ENCODE measurements at places on chromosomes 7 and 10.

DNA sequence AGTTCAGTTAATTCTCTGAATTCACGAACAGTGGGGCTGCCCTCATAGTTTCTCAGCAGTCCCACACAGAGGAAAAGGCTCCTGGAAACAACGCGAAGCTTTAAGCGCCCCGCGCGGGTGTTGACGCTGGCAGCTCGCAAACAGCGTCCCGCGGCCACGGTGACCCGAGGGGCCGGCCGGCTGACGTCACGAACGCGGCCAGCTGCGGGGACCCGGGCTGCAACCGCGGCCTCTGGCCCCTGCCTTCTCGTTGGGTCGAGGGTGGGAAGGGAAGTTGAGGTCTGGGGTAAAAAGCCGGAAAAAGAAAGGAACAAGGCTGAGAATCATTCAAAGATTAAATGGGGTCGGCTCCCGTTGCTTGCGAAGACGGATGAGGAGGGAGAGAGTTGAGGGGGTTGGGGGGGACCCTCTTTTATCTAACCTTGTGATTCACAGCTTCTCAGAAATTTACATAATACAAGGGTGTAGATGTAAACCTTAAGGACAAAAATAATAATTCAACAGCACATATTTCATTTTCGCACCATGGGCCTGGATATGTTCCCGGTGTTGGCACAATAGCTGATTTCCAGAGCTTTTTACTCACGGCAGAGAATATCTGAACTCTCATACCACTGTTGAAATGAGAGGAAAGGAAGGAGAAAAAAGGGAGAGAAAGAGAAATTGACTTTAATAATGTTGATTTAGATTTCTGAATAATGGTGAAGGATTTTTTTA is 7.3 kb upstream of the FEZF1 start:
- no peak for DNase-seq

- no peak for DNase-seq
These were observed 101.5 kb downstream of the RNF216 start for GRCh38 chr7:5679813-5680473.

DNA sequence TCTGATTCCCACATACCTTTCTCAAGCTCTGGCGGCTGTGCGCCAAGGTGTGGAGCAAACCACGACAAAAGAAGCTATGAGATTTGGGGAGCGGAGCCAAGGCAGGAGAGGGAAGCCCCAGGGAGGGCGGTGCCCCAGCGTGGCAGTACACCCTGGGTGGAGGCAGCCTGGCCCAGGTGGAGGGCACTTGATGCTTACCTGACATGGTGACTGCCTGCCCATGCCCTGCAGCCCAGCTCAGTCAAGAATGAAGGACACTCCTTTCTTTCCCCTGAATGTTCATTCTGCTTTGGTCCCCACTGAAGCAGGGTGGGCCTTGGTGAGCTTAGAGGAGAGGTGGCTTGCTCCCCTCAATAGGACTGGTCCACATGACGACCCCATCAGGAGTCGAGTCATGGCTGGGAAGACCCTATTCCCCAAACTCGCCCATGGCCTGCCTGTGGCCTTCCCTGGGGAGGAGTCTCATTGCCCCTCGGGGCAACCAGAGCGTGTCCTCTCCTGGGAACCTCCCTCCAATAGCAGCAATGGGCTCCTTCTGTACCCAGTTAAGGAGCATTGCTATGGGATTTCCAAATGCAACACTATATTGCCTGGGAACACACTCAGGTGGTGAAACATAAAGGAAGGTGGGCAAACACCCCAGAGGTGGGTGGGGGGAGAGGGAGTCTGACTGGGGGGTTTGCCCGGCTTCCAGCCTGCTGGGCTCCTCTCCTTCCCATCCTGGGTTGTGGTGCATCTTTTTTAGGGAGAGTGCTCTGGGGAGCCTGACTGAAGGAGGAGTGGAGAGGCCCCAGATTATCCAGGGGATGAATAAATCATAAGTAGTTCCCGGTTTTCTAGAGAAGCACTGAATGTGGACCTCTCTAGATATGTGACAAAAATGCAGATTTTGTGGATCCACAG is 22.7 kb downstream of the RAMP3 start:
- no peak for DNase-seq

DNA sequence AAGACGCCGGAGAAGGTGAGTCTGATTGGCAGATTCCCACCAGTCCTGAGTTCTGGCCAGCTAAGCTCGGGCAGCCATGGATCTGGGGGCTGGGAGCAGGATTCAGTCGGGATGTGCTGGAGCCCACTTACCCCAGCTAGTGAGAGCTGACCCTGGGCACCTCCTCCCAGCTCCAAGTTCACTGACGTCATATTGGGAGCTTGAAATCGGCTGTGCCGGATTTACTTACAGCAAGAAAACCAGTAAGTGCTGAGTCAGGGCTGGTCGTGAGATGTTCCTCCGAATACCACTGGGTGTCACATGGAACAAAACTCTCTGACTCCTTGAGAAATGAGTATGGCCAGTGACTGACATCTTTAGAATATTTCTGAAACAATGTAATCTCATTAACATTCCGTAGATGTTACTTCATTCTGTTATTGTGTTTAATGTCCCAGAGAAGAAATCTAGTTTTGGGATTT is 621.2 kb downstream of the SDK1 start:
- no peak for DNase-seq

GRCh38 chr7:47827351-47827756 is 120.9 kb downstream of the PKD1L1 start:
- no peak for DNase-seq

- DNase-seq = no peak
These were observed 703.5 kb upstream of the SEMA3D start for GRCh38 chr7:85890244-85890811.

- no peak for DNase-seq
These were observed 82.0 kb downstream of the ABLIM1 start for GRCh38 chr10:114576132-114576487.

DNA sequence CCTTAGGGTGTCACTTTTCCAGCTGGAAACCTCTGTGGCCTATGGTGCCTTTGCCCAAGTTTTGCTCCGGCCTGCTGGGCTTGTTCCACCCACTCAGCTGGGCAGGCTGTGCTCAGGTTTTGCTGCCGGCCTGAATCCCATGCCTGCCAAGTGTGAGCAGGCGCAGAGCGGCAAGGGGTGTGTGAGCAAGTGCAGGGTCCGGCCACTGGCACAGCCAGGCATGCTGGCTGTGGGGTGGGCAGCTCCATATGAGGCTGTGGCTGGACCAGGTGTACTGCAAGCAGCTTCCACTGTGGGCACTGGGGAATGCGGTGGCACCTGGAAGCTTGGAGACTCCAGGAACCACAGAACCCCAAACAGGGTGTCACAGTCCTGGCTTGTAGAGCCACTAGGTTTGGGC is 92.1 kb downstream of the AUTS2 start:
- DNase-seq = no peak

DNA sequence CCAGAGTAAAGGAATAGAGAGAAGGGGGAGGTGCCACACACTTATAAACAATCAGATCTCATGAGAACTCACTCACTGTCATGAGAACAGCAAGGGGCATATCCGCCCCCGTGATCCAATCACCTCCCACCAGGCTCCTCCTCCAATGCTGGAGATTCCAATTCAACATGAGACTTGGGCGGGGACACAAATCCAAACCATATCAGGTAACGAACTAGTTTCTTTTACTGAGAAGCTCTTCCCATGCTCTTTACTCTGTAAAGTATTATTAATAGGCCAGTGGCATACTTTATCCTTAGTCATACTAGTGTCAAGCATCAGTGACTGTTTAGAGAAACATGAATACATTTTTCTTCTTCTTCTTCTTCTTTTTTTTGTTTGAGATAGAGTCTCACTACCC is 39.4 kb upstream of the ZNF488 start:
- no peak for DNase-seq

DNA sequence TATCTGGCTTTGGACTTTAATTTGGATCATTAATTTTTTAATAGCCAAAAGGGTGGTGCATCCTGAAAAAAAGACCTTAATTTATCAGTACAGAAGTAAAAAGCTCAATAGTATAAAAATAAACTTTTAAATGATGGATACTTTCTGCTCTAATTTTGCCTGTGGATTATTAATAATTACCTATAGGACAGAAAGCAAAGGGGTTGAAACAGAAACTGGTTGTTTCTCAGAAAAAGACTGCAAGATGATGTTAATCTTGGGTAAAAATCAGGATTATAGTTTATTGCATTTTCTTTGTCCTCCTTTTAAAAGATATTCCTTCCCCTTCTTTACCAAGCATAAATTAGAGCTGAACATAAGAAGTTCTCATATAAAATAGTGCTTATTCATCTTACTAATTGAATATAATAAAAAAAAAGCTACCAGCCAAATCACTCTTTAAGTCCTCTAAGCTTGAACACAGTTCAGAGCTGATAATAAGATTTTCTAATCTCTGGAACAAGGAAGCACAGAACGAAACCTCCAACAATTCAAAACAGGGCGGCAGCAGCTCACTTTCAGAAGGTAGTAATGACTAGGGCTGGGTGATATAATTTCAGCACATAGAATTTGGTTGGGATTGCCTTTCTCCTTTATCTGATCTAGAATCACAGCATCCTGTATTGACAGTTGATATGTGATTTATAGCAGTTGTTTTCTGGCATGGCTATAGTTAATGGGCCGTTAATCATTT is 8.1 kb upstream of the GPR85 start:
- no peak for DNase-seq

DNA sequence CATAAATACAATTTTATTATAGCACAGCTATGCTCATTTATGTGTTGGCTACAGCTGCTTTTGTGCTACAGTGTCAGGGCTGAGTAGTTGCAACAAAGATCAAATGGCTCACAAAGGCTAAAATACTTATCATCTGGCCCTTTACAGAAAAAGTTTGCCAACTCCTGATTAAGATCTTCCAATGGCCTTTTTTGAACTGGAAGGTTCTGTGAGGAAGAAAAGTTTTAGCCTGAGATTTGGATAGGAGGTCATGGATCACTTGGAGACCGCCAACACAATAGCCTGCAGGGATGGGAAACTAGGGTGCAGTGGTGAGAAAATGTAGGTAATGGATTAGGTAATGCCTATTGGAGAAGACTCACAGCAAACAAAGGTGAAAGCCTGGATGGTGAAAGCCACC is 169.8 kb downstream of the NOC3L start:
- DNase-seq = no peak

DNA sequence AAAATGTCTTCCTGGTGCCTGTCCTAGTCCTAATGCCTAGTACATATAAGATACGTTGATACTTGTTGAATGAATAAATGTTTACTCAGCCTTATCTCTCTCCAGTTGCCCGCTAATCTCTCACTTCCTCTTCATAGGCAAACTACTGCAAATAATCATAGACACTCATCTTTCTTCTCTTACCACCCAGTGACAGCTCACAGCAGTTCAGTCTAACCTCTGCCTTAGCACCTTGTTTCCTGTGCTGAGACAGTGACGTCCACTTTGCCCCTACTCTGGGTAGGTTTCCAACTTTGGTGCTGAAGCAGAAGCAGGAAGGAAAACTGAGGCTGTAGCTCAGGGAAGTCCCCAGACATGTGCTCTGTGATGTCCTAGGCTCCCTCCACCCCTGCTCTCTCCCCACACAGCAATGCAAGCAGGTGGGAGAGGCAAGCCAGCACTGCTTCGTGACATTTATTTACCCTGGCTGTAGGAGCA is 45.5 kb upstream of the RHOBTB1 start:
- no peak for DNase-seq

GRCh38 chr7:142323706-142324105 is 65.8 kb upstream of the PRSS58 start:
- DNase-seq = peak; percentile 42

DNA sequence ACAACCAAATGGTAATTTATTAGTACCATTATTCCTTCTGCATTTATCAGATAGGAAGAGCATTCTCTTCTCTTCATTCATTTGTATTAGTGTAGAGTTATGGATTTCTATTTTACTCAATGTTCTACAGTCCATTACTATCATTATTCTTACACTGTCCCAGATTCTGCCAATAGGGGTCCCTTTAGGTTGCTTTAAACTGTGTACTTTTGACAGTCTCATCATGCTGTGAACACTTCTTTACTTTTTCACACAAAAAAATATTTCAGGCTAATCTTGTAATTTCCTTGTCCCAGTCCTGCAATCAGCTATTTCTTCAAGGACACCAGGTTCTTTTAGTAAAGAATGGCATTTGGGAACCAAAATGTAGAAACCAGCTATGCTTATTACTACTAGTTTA is 99.3 kb downstream of the ZNF248 start:
- DNase-seq = no peak

- DNase-seq = no peak
These were observed 133.4 kb upstream of the PFKP start for GRCh38 chr10:2933924-2934323.

DNA sequence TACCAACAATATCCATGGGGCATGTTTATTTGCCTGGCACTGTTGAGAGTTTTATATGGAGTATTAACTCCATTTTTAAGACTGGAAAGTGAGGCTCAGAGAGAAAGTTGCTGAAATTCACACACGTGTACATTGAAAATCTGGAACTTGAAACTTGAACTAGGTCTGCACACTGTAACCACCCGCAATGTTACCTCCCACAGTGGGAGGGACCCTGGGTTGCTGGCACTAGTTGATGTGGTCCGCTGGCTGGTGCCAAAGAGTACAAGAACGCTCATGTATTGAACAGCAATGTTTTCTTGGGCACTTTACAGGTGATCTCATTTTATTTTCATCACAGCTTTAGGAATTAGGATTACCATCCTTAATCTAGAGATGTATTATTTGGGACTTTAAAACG is 253.2 kb downstream of the INHBA start:
- no peak for DNase-seq

GRCh38 chr7:150978126-150978789 is at the start of gene KCNH2:
TSS of gene KCNH2 (minus strand) at chr7:150978321. CDS start at chr7:150977913, 408 bp downstream.
- DNase-seq = no peak

GRCh38 chr7:4948402-4948801 is 10.6 kb downstream of the MMD2 start:
- no peak for DNase-seq

DNA sequence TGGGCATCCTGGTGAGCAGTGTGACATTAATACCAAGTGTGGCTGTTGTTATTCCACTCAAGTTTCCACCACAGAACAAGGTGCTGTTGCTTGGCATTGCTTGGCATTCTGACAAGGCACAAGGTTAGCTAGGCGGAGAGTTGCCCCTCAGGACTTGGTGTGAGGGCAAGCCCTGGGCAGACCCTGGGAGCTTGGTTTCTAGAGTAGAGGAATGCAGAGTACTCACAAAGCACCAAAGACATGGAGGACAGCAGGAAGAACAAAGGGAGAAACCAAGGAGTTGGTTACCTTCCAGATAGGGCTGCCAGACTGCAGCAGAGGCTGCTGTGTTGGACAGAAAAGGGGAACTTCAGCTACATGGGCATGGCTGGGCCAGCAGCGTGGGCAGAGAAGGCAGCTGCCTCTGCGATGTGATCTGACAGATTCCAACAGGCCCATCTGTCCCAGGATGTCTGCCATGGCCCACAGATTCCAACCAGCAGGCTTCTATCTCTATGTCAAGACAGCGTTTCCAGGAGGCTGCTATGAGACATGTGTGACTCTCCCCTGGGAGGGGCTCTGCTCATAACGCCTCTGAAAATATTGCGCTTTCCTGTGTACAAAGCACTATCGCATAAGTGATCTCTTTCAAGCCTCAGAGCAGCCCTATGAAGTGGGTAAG is 1.8 kb downstream of the GOLGA7B start:
- peak; percentile 25 for DNase-seq

Data from naive thymus-derived CD4-positive, alpha-beta T cell (primary cell).